NCI-H748 treated with DMSO at 0.1 percent for 48 hours (cell line): ENCODE measurements at places on chromosomes 16 and 17.

- no peak for DNase-seq
Observed at GRCh38 chr16:79434771-79435170, 165.8 kb downstream of the MAF start.

DNA sequence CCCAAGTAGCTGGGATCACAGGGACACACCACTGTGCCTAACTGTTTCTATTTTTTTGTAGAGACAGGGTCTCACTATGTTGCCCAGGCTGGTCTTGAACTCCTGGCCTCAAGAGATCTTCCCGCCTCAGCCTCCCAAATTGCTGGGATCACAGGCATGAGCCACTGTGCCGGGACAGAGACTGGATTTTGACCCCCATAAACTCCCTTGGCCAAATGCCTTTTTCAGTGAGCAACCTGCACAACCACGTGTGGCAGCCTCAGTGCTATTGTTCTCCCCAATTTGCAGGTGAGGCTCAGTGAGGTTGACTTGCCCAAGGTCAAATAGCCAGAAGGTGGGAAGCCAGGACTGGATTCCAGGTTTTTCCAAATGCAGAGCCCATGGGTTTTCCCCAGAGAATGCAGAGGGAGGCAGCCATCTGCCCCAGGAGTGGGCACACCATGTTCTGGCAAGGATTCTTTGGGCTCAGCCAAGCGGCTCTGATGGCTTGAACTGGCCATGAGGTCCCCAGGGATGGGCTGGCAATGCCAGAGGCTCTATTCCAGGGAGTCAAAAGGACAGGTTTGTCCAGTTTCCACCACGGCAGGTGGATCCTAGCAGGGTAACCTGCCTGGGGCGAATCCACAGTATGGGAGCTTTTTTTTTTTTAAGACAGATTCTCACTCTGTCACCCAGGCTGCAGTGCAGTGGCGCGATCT lies 1.8 kb downstream of the IL27 start:
- DNase-seq: no peak

DNA sequence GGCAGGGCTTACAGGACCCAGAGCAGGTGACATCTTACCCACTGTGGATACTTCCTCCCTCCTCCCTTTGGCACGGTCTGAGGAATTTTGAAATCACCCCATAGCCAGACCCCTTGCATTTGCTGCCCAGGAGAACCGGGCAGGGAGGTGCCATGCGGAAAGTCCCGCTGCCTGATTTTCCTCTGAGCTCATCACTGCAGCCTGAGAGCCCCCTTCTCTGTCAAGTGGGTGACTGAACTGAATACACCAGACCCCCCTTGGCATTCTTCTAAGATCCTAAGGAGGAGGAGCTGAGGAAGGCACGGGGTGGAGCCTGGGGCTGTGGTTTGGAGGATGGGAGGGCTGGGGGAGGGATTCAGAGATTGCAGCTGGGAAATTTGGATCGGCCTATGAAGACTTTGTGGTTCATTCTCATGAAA lies 173.4 kb downstream of the RAB11FIP4 start:
- no peak for DNase-seq

GRCh38 chr17:20234276-20234675 lies 225.1 kb downstream of the SPECC1 start:
- DNase-seq: no peak

DNA sequence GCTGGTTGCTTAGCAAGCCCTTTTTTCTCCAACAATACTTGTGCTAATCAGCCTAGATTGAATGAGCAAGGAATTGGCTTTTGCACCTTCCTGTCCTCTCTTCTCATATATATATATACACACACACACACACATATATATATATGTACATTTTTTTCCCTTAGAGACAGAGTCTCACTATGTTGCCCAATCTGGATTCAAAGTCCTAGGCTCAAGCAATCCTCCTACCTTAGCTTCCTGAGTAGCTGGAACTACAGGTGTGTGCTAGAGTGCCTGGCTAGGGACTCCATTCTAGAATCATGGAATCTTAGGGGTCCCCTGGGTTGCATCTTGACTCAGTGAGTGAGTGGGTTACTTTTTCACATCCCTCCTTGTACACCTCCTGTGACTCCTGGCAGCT lies 27.0 kb downstream of the RAI1 start:
- DNase-seq: no peak

GRCh38 chr17:35986643-35987042 lies at the start of gene CCL14:
Gene CCL14, minus strand, starts transcription at chr17:35986729. Its CDS starts 80 bp downstream, at chr17:35986649.
- DNase-seq: no peak

GRCh38 chr16:50603206-50604064 lies 55.2 kb downstream of the NKD1 start:
- no peak for DNase-seq

DNA sequence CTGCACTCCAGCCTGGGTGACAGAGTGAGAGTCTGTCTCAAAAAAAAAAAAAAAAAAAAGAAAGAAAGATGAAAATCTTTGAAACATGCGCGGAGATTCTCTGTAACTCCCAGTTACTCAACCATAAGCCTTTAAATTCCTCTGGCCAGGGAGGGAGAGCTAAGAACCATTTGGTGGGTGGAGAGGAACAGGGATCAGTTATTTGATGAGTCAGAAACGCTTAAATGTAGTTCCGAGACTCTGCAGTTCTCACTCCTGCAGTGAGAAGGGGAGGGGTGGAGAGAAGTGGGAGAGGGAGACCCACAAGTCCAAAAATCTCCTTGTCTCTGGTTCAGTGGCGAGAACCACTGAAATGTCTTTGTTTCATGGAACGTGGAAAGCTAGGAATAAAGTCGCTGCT lies 266.7 kb downstream of the SOX9 start:
- DNase-seq: no peak

- DNase-seq: no peak
Observed at GRCh38 chr16:17633181-17633951, 162.6 kb upstream of the XYLT1 start.
